ENCODE measurements at places on chromosomes 5 and 9.
A peak's percentile ranks its signal among the peaks of the same experiment; 100 is the strongest.

GRCh38 chr5:56414066-56414465 is 180.9 kb upstream of the ANKRD55 start:
- DNase-seq: no peak

DNA sequence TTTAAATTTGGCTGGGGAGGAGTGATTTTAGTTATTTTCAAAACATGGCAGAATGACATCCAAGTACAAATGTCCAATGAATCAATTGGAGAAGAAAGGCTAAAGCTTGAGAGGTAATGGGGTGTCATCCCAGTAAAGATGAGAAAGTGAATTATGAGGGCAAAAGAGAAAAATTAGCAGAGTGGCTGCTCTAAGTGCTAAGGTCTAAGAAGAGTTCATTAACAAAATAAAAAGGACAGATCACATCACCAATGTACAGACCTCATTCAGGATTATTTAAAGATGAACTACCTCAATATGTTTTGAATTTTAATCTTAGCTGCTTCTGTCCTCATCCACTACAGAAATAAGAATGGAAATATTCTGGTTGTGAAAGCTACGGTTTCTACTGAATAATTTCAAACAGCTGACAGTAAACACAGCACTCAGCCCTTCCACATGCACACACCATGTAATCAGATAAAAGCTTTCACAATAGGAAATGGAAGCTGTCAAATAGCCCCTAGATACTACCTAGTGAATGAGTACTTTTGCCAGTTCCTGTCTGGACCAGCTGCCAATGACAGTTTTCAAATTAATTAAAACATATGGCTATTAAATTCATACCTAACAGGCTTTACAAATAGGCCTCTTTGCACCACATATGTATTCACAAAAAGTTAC is 171.5 kb downstream of the SSBP2 start:
- DNase-seq: no peak

GRCh38 chr9:77935974-77936373 is 95.6 kb downstream of the GNAQ start:
- DNase-seq: no peak

DNA sequence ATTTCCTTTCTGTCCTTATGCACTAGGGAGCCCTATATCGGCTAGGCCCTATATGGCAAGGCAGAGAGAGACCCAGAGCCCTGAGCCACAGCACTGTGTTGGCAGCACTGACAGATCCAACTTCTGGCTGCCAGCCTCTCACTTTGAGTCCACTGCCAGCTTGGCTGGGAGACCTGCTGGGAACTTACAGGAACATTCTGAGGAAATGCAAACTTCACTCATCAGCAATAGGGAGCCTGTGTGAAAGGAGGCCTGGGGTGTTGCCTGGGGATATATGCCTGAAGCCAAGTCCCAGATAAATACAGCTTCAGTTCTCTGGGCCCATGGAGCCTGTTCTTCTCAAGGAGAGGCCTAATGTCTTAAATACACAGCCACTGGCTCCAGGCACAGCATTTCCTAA is 78.0 kb downstream of the ADRB2 start:
- peak; percentile 37 for DNase-seq

GRCh38 chr5:74875994-74876791 is 10.0 kb upstream of the FAM169A start:
- no peak for DNase-seq

DNA sequence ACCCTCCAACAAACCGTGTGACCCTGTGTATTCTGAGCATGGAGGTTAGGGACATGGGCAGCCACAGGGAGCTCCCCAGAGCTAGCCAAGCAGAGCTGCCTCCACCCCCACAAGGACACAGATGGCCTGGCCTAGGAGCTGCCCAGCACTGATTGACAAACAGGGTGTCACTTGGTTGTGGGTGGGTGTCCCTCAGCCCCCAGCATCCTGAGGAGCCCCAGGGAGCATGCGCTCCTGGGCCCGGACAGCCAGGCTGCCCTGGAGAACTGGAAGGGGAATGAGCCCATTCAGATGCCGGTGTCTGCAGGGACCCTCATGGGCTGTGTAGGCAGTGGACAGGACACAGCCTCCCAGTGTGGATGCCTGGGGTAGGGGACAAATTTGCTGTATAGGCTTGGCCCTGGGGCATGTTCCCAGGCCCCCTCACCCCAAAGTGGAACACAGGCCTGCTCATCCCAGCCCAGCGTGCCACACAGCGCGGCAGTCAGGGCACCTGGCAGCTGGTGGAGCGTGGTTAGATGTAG is 124.8 kb upstream of the LMX1B start:
- DNase-seq: no peak

DNA sequence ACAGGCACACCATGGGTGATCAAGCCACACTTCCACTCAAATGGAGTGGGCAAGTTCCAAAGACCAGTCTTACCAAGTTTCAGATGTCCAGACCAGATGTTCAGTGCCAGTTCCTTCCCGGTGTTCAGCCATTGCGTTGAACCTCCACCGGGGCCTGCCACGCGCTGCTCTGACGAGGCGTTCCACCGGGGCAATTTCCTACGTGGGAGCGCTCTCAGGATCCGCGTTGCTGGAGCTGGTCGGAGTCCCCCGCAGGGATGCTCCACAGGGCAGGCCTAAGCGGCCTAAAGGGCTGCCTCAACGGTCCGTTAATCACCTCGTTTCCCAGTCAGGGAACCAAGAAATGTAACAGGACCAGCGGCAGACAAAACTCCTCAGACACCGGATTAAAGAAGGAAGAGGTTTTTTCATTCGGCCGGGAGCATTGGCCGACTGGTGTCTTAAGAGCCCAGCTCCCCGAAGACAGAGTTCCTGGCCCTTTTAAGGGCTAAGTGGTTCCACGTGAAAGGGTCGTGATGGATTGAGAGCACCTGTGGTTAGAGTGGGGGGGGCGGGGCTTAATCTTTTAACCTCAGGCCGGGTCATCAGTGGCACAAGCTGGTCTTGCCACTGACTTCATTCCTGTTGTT is 35.7 kb upstream of the PPP1R26 start:
- no peak for DNase-seq

DNA sequence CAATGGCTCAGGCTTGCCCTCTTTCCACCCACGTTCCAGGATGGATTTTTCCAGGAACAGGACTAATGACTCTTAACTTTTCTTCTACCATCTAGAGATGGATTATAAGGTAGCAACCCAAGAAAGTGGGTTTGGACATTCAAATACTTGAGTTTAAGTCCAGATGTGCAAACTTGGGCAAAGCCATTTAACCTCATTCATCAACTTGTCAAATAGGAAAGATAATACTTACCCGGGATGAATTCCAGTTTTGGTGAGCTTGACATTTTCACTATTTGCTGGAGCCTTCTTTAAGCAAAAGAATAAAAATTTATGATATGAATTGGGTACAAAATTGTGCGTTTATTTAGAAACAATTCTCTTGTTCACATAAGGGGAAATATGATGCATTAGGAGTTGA is 44.3 kb upstream of the ZBED3 start:
- no peak for DNase-seq

DNA sequence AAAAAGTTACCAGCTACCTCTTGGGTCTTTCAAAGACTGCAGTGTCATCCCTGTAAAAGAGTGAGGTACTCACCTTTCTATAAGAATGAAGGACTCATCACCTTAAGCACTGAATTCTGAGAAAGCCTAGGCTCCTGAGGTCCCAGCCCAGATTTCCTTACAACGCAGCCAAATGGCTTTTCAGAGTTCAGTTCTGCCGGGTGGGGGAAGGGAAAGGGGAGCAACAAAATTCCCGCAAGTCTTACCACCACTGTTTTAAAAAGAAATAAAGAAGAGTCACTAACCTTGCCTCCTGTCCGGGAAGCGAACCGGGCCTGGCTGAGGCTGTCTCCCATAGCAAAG is 373 bp downstream of the ADAMTS12 start:
- no peak for DNase-seq

GRCh38 chr5:50691399-50692016 is 25.1 kb downstream of the PARP8 start:
- DNase-seq: no peak

- DNase-seq: no peak
These were observed 72.7 kb downstream of the CERT1 start for GRCh38 chr5:75438722-75439121.

DNA sequence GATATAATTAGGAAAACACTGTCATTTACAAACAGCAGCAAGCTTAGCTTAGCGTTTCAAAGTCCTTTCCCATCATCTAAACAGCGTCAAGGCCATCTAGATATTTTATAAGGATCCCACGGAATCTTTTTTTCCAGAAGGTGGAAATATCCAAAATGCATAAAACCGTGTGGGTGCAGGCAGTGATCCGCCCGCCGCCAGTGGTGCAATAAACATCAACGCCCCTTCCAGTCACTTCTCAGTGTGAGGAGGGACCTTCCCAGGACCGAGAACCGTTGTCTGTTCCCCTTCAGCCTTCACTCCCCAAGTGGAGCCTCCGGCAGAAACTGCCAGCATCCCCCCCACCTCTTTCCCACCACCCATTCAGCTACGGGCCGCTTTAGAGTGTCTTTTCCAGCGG is 22.9 kb downstream of the OLFM1 start:
- DNase-seq: no peak

- DNase-seq: no peak
These were observed 407.7 kb upstream of the IRX1 start for GRCh38 chr5:3187771-3188425.

- no peak for DNase-seq
These were observed 25.9 kb downstream of the ZDHHC11B start for GRCh38 chr5:758698-759053.

- DNase-seq: no peak
These were observed 251.1 kb downstream of the BNC2 start for GRCh38 chr9:16619402-16619801.

- DNase-seq: no peak
These were observed 103.2 kb downstream of the RGS3 start for GRCh38 chr9:113566712-113567071.

- DNase-seq: no peak
These were observed 121.3 kb downstream of the DAB2IP start for GRCh38 chr9:121772600-121773285.

DNA sequence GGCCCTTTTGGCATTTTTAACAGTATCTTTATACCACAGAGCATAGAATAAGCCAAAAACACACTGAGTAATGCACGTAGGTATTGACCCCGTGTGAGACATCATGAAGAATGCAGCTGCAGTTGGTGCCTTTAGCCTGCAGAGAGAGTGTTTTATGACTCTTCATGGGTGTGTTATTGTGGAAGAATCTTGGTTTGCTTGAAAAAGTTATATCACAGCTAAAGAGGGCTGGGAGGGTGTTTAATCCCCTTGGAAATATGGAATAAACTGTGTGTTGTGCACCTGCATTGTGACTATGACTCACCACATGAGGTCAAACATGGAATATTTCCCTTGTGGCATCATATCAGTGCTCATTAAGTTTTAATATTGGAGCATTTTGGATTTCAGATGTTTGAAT is 458.7 kb downstream of the CDH9 start:
- DNase-seq: no peak

DNA sequence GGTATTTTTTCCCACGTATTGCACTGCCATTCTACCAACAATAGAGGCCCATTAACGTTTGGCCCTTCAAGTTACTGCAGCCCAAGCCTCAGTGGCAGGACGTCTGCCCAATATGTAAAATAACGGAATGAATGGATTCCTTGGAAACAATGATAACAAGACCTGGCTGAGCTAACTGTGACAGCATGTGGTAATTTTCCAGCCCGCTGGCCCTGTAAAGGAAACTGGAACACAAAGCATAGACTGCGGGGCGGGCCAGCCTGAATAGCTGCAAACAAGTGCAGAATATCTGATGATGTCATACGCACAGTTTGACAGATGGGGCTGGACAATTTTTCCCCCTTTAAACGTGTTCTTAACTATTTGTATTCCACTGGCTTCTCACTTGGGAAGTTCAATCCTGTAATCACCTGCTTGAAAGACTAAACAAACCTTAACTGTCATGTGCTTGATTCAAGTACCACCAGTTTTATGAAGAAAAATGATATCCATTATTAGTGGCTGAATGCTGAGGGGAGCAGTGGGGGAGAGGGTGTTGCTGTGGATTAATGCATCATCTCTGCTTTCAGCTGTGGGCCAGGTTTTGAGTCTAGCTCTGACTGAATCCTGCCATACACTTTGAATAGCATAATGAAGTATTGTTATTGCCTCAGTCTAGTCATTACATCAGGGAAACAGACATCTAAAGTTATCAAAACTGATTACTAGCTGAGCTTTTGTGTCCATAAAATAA is 323.9 kb downstream of the TMEM161B start:
- peak; percentile 88 for DNase-seq

DNA sequence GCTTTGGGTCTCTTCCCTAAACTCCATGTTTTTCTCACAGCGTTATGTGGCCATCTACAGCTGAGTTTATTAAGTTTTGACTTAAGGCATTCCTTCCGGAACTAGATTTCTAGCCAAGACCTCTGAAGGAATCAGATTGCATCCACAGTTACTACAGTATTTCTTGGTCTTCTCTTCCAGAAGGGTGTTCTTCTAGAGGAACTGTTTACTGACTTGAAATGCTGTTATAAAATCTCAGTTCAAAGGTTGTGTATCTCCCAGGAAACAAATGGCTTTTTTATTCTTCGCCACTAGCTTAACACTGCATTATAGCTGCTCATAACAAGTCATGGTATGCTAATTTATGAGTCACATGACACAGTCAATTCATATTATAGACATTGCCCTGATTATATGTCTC is 55.3 kb upstream of the RAD23B start:
- DNase-seq: no peak

DNA sequence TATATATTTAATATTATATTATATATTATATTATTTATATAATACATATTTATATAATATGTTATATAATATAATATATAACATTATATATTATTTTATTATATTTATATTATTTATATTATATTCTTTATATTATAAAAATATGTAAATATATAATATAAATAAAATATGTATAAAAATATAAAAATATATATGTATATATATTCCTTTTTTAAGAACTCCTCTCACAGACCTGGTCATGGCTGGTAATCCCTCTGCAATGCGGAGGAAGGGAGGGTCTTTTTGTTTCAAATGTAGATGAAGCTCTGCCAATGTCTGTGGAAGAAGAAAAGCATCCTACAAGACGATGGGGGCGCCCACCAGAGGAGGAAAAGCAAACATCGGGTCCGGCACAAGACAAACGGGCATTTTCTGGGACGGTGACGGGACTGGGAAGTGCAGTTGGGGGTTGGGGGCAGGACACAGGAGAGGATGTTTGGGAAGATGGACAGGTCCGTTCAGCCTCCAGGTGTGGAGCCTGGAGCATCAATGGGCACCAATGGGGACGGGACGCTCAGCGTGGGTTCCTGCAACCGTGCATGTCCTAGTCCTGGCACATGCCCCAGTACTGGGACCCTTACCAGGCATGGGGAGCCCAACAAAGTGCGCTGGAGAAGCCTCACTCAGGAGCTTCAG is 194.0 kb downstream of the IRX1 start:
- DNase-seq: peak; percentile 38
